ENCODE measurements at places on chromosomes 1 and 21.

DNA sequence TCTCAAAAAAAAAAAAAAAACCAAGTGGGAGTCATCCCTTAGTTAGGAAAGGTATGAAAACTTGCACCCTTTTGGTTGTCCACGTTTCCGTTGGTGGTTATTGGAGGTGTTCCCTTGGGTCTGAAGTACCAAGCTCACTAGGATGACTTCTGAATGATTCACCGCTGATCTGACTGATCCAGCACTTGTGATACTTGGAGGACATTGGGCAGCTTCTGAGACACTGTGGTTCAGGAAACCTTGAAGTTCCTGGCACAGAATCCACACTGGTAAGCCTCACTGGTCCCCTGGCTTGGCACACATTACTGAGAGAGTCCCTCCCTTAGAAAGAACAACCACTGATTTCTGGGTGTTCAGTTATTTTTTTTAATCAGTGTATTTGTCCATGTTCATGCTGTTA lies 91.9 kb downstream of the RYR2 start:
- no peak for DNase-seq

GRCh38 chr1:31672986-31673385 lies 28.3 kb upstream of the PEF1 start:
- no peak for DNase-seq

DNA sequence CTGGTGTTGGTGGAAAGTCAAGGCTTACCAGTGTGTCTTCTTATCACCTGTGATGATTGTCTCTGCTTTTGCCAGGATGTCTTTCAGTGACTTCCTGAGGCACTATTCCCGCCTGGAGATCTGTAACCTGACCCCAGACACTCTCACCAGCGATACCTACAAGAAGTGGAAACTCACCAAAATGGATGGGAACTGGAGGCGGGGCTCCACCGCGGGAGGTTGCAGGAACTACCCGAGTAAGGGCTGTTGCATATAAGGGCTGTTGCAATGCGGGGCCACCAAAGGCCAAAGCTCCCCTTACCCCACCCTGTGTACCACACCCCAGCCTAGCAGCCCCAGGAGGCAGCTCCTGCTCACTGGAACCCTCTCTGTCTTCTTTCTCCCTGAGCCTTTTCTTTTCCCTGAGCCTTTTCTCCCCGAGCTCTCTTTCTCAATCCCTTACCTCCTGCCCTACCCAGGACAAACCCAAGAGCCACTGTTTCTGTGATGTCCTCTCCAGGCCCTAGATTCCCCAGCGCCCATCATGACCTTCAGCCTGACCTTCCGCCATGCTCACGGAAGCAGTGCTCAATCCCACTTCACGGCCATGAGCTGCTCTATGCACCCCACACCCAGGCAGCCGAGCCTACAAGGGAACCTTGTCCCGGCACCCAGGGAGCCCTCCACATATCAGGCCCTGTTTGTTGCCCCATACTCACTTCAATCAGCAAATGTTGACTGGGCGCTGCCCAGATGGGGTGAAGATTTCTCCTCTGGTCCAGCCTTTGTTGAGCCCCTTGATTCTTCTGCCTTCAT lies 40.6 kb downstream of the CAPN2 start:
- DNase-seq, result no peak

DNA sequence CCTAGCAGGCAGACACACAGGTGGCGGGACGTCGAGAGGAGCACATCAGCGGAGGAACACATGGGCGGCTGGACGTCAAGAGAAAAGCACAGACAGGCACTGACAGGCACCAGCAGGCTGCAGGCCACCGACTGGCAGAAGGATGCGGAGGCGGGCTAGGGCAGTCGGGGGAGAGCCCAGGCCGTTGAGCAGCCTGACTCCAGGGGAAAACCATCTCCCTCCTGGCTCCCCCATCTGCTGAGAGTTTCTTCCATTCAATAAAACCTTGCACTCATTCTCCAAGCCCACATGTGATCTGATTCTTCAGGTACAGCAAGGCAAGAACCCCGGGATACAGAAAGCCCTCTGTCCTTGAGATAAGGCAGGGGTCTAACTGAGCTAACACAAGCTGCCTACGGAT lies 25.5 kb downstream of the B3GALT5 start:
- DNase-seq, result no peak

DNA sequence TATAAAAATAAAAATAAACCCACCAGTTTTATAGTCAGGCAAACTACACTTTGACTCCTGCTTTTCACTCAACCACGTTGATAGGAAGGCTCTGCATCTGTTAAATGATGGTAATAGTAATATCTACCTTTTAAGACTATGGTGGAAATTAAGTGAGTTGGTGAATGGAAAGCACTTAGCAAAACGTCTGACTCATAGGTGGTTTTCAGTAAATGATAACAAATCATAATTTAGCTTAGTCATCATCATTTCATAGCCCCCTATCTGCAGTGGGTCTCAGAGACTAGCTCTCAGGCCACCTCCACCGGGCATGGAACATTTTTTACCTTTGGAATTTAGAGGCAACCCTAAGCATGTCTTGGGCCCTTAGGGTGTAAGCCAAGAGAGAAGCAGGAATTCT lies 160.0 kb downstream of the PDE4B start:
- no peak for DNase-seq

- no peak for DNase-seq
Observed at GRCh38 chr1:52814465-52814864, 28.1 kb upstream of the ZYG11A start.

DNA sequence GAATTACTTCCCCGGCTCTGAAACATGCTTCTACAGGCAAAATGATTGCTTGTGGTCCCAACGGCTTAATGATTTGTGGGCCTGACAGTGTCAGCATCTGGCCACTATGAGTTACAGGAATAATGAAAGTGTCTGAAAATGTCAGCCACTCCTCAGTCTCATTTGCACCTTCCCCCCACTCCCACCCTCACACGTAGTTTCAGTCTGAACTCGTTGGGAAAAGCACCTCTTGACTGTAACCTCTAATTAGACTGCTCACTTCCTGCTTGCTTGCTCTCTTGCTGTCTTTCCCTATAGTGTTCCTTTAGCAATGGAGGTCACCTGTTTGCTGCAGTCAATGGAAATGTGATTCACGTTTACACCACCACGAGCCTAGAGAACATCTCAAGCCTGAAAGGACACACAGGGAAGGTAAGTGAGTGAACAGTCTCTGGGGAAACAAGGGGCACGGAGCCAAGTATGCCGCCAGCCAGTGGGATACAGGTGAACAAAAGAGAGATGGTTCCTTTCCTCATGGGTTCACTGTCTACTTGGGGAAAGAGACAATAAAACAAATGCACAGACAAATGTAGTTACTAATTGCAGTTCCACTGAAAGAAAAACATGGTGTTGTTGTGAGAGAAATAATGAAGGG lies 27.1 kb downstream of the CFAP57 start:
- no peak for DNase-seq

DNA sequence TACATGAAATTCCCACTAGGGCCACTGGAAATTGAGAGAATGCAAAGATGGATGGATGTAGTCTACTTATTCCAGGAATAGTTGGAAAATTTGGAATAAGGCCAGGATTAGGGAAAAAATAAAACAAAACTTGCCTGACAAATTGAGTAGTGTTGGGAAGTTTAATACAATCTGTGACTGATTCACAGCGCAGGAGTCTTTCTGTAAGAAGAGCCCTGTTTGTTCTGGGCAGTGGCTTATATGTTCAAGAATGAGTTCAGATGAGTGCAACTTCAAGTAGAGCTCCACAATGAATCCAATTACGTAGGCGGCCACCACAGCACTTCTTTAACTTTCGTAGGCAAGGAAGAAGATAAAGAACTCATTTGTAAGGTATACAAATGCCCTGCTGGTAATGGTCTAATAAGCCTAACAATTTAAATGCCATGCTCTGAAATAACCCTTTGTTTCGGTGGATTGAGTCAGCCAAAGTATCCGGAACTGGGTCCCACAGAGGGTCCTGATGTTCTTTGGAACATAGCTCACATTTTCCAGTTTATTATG lies 47.1 kb upstream of the KCNE1 start:
- no peak for DNase-seq

DNA sequence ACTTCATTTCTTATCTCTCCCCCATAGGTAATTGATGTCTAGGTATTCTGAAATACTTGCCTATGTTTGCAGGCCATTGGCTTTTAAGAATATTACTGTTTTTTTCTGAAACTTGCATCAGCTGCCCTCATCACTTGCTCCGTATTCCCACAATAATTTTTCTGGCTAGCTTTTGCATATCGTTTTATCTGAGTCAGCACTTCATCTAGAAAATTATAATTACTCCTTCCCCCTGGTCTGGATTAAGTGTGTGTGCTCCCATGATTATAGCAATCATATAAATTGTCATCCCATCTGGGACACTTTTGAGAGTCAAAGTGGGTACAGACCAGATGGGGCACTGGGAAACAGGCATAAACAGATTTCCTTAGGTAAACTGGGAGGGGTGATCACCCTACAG lies 583.2 kb upstream of the B3GALT2 start:
- no peak for DNase-seq

GRCh38 chr1:9263984-9264872 lies 28.5 kb upstream of the SPSB1 start:
- no peak for DNase-seq

GRCh38 chr21:35399002-35399530 lies 350.0 kb upstream of the RUNX1 start:
- no peak for DNase-seq

- no peak for DNase-seq
Observed at GRCh38 chr1:29513357-29513756, 277.0 kb downstream of the PTPRU start.

GRCh38 chr1:74367175-74367813 lies 132.1 kb downstream of the TNNI3K start:
- no peak for DNase-seq

DNA sequence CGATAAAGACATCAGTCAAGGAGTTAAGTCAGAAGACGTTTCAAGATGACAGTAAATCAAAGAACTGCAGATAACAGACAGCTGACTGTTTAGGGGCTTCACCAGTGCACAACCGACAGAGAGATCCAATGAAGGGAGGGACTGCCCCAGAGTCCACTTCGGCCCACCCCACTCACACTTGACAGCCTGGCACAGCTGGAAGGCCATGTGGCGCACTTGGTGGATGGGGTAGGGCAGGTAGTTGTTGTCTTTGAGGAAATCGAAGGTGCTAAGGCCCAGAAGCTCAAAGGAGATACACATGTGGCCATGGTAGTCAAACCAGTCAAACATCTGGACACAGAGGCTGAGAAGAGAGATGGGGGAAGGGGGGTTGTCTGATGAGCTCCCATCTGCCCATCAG lies 4.4 kb upstream of the SCAMP3 start:
- DNase-seq, result no peak

- DNase-seq, result no peak
Observed at GRCh38 chr21:22044431-22044830, 1046.2 kb downstream of the NCAM2 start.
